ENCODE measurements at places on chromosomes 4 and X.

GRCh38 chrX:15963858-15964257 is 109.2 kb upstream of the AP1S2 start:
- no peak for DNase-seq

DNA sequence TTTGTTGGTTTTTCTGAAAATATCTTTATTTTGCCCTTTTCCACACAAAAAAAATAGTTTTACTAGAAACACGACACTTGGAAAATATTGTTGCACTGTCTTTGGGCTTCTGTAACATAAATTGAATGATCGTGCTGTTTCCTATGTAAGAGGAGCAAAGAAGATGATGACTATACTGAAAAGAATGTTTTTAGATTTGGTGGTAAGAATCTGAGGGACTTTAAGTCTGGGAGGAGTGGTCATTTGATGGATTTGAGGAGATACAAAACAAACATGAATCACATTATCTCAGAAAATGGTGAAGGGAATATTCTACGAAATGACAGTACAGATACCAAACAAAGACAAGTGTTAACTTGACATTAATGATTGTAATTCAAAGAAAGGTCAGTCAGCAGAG is 328.8 kb downstream of the ADAM29 start:
- no peak for DNase-seq

GRCh38 chrX:41732260-41732659 is 8.3 kb downstream of the GPR82 start:
- no peak for DNase-seq

- DNase-seq: no peak
Observed at GRCh38 chr4:146498291-146498690, 23.4 kb downstream of the SLC10A7 start.
